Suppressor macrophage treated with lipopolysaccharide for 1 hour (primary cell): ENCODE measurements at places on chromosomes 5 and 9.

DNA sequence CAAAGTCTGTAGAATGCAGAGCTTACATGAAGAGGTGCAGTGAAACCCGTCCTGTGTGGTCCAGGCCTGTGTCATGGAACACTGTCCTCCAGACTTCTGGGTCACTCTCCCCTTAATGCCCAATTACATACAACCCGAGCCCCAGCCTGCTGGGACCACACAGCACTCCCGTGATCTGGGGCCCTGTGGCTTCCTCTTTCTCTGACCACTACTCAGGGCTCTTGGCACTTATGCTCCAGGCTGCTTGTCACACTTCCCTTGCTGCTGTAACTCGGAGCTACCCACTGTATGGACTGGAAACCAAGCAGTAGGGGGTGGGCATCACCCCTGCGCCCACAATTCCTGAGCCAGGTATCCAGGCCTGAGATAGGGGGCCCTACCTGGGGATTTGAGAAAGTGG, 10.3 kb upstream of the IL3 start:
- peak; percentile 85 for DNase-seq

DNA sequence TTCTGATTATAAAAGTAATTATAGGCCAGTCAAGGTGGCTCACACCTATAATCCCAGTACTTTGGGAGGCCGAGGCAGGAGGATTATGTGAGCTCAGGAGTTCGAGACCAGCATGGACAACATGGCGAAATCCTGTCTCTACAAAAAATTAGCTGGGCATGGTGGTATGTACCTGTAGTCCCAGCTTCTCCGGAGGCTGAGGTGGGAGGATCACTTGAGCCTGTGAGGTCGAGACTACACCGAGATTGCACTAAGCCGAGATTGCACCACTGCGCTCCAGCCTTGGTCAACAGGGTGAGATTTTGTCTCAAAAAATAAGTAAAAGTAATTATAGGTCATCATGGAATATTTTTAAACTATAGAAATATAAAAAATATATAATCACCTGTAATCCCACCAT, 18.1 kb downstream of the IRF1 start:
- DNase-seq, result no peak

DNA sequence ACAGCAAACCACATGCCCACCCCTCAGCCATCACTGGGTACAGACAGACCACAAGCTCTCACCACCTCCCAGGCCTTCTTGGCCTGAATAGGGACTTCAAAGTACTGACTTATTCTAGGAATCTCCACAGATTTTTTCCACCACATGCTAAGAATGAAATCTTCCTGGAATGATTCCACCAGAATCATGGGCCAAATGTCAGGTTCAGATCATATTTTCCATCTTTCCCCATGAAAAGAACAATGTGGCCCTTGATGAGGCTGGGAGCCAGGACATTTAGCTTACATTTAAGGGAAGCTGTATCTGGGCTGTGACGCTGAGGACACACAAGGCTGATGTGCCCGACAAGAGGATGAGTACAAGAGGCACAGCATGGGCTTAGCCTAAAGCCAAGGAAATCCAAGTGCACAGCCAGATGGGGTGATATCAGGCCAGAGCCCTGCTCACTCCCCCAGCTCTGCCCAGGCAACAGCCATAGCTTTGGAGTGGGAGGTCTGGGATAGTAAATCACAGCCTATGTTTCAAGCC, 28.1 kb downstream of the ACSL6 start:
- DNase-seq, result no peak

DNA sequence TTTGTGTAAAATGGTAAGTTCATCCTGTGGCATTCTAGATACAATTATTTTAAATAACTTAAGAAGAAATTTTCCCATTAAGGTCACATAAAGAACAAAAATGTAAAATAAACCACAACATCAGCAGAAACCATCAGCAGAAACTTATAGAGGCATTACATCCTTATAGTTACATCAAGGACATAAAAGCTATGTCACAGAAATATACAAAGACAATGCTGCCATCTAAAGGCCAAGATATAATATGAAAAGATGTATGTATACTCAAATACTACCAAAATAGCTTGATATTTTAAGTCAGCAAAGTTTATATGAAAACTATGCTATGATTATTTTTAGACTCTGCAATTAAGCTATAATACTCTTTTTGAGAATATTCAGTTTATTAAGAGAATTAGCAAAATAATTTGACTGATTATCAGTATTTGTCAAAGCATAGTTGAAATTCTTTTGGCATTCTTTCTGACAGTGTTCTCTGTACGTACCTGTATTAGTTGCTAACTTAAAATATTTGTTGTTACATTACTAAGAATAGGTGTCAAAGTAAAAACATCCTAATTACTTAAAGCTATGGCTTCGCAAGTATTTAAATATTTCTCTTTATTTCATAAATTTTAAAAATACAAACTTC, 36.2 kb downstream of the FBXL17 start:
- peak; percentile 79 for DNase-seq

GRCh38 chr5:13218518-13218917, 726.0 kb downstream of the DNAH5 start:
- no peak for DNase-seq

GRCh38 chr9:105244734-105245028, 230 bp downstream of the SLC44A1 start:
- no peak for DNase-seq

DNA sequence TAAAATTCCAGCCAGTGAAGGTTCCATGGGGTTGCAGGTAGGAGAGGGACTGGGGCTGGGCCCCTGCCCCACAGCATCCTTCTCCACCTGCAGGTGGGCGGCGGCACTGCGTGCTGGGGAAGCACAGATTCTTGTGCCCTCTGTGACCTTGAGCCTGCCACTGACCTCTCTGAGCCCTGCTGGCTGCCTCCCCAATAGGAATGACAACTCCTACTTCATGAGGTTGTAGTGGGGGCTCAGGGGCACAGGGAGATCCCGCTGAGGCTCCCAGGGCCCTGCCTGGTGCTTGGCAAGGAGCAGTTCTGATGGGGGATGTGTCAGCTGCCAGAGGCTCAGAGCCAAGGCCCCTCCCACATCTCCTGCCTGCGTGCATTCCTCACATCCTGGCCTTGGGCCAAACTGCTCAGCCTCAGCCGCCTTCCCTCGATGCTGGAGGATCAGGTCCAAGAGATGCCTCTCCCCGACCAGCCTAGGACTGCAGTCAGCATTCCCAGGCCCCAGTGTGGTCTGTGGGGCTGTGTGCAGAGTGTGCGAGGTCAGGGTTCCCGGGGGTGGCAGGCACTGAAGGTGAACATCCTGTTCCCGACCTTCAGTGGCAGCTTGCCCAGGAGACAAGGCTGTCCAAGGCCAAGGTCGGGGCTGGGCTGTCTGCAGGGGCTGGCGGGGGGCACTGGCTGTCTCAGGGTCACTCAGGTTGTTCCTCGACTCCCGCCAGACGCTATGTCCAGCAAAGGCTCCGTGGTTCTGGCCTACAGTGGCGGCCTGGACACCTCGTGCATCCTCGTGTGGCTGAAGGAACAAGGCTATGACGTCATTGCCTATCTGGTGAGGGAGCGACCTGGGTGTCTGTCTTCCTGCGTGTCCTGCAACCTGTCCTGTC, 7.0 kb downstream of the ASS1 start:
- peak; percentile 42 for DNase-seq

DNA sequence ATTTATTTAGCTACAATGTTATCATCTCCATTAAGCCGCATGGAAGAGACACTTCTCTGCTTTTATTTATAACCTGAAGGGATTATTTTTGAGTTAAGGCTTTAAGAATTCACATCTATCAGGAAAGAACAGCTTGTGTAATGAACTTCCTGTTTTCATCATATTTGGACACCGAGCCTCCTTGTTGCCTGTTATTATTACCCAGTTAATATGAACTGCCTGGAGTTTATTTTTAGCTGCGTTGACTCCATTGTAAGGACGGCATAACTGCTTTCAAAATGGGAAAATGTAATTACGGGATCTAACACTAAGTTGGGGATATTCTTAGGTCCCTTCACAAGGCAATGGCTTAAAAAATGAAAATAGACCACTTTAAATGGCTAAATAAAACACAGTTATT, 89.0 kb upstream of the NR4A3 start:
- DNase-seq, result peak; percentile 63

GRCh38 chr5:73352649-73353230, 95.8 kb downstream of the FOXD1 start:
- no peak for DNase-seq

DNA sequence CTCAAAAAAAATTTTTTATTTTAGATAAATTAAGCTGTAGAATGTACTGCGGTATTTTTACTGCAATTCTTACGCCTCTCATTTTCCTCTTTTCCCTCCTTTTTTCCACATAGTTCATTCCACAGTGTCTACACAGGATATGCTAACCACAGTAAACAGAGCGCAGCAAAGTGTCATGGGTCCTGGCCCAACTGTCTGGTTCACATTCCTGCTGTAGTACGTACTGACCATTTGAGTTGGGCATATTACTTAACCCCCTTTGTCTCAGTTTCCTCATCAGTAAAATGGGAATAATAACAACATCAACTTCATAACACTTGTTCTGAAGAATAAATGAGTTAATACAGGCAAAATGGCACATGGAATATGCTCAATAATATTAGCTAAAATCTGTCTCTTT, 41.6 kb downstream of the SLC44A1 start:
- no peak for DNase-seq

GRCh38 chr9:87801013-87801412, 75.1 kb downstream of the CTSL start:
- DNase-seq, result no peak

DNA sequence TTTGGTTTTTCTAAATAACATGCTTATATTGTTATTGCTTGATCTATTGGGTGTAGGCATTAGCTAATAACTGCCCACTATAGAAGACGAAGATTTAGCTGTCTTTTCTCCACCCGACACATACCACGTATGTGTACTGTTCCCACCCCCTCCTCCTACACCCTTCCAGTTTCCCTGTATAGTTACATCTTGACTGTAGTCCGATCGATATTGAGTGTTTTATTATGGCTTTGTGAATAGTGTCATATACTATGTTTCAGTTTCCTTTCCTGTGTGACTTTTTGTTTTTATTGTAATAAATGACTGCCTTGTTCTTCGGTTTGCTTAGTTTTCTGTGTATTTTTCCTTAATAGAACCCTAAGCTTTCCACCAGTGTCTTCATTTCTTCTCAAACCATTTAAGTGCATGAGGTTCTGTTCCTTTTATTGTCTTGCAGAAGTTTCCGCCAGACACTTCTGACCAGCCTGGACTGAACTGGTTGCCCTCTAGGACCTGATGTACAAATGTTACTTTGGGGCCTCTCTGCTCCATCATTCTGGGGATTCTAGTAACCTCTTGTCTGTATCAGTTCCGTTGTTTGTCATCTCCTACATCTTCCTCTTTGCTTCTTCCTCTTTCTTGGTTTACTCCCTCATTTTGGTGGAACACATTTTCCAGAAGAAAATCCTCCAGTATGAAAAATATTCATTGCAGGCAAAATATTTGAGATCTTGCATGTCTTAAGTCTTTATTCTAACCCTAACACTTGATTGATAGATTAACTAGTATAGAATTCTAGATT, 61.8 kb downstream of the PRKACG start:
- peak; percentile 61 for DNase-seq

GRCh38 chr5:24732184-24732583, 87.4 kb upstream of the CDH10 start:
- no peak for DNase-seq

- DNase-seq, result no peak
These were observed 374.4 kb upstream of the CCNH start for GRCh38 chr5:87787086-87787485.

- no peak for DNase-seq
These were observed 207.9 kb upstream of the EFNA5 start for GRCh38 chr5:107878661-107879060.

DNA sequence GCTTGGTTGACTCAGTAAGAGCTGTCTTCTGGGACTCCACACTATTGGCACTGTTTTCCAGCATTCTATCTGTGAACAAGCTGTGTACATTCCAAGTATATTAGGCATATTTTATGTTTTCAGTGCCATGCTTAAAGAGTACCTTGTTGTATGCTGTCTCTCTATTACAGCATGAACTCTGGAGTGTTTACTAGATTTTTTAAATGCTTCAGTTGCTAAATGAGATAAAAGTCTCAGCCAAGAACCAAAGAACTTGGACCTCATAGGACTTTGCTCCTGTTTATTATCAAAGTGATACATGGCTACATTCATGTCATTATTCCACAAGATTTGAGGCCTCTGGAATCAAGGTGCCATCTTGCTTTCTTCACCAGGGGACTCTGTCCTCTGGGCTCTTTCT, 167.2 kb downstream of the C9orf152 start:
- no peak for DNase-seq

DNA sequence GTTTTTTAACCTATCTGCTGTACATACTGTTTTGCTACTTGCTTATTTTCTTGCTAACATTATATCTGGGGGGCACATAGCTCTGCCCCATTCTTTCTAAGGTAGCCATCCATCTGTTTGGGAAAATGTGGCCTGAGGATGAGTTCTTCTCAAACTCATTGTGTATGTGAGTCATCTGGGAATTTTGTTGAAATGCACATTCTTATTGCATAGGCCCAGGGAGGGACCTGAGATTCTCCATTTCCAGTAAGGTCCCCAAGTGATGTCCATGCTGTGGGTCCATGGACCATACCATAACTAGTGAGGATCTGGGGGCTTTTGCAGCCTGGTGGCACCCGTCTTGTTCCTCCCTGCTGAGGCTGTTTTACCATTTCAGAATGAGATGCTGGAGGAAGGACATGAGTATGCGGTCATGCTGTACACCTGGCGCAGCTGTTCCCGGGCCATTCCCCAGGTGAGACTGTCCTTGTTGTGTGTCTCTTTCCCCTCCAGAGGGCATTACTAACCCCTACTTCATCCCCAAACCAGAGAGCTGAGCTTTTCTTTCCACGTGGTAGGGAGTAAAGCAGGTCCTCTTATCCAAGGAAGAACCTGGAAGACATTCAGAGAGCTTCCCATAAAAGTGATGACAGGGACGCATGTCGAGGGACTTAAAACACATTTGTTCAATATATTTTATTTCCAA, 28.6 kb downstream of the CYFIP2 start:
- peak; percentile 49 for DNase-seq

DNA sequence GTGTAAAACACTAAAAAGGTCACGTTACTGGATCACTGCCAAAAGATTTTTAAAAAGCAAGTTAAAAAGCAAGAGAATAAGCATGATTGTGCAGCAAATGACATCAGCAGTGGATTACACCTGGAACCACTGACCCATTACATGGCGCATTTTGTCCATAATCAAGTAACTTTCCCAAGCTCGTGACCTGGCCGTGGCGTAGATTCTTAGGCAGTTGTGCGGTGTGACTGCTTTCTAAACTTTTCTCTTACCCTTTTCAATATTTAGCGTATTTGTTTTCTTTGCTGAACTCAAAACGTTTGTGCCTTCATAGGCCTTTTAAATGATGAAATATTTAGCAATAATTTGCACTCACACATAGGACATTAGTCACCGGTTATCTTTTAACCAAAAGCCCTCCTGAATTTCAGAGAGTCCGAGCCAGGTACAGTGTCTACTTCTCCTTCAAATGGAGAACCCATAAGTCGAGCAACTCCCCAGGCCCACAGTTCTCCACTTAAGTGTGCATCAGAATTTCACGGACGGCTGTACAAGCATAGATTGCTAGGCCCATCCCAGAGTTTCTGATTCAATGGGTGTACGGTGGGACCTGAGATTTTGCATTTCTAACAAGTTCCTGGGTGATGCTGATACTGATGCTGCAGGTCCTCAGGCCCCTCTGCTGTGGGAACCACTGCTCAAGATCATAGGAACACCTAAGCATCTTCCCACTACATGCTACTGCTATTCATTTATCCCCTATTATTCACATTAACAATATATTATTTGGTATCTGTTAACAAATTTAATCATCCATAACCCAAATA, 144.4 kb downstream of the GLIS3 start:
- no peak for DNase-seq
